ENCODE measurements at places on chromosomes 4 and X.

- no peak for DNase-seq
Measured at GRCh38 chr4:78075986-78076385, 18.9 kb downstream of the FRAS1 start.

- no peak for DNase-seq
Measured at GRCh38 chrX:19372547-19373331, 29.0 kb downstream of the PDHA1 start.

DNA sequence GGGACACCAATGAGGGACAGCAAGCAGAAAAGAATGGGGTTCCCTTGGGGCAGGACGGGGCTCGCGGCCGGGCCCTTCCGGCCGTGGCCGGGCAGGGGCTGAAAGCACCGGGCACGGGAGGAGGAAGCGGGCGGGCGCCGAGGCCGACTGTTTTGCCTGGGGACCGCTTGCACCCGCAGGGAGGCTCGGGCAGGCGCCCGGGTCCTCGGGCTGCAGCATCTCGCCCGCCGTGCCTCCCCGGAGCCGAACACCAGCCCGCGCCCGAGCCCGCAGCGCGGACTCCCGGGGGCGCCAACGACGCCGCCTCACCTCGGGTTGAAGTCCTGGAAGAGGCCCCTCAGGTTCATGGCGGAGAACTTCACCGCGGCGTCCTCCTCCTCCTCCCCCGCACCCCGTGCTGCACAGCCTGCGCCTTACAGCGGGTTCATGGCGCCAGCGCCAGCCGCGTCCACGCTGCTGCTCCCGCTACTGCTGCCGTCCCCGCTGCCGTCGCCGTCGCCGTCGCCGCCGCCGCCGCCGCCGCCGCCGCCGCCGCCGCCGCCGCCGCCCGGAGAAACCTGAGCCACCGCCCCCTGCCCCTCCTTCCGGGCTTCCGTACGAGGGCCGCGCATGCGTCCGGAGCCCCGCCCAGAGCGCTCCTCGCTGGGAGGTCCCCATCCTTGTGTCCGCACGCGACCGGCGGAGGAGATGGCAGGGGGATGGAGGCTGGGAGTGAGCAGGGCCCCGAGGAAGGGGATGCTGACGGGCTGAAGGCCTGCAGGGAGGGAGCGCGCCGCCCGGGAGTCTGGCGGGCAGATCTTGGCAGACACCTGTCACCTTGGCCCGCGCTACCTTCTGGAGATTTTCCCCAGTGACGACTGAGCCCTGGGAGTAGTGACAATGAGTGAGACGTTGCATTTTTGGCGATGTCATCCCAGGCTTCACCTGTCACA is at the start of gene TMEM185A:
Gene TMEM185A, minus strand, starts transcription at position 559 of the 932 bp plus-strand sequence. Its CDS starts 212 bp downstream, at position 347.
- peak; percentile 77 for DNase-seq

- no peak for DNase-seq
Measured at GRCh38 chr4:88964450-88964849, 92.5 kb downstream of the FAM13A start.

- no peak for DNase-seq
Measured at GRCh38 chr4:170949084-170949483, 859.3 kb upstream of the AADAT start.

Data from activated T-cell treated with anti-CD3 and anti-CD28 coated beads, Interleukin-2, amount 50 U/mL, for 1 hour (primary cell).